ENCODE measurements at places on chromosomes 3 and 15.
A peak's percentile ranks its signal among the peaks of the same experiment; 100 is the strongest.

- DNase-seq: no peak
Measured at GRCh38 chr3:42714171-42714852, 11.7 kb upstream of the HHATL start.

DNA sequence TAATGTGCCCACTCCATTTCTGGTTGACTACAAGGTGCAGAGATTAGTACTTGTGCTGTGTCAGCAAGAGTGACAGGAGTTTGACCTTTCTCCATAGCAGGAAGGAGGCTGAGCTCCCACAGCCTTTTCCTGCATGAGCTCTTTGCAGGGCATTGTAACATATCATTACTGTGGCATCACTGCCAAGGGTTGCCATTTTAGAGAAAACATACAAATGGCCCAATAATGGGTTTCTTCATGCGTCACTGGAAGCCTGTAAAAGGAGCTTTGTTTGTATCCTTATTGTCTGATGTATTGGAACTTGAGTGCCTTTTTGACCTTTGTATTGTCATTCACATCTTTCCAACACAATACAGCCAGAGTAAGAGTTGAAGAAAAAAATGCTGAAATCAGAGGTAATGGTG is 323.0 kb upstream of the CDIN1 start:
- DNase-seq: no peak

DNA sequence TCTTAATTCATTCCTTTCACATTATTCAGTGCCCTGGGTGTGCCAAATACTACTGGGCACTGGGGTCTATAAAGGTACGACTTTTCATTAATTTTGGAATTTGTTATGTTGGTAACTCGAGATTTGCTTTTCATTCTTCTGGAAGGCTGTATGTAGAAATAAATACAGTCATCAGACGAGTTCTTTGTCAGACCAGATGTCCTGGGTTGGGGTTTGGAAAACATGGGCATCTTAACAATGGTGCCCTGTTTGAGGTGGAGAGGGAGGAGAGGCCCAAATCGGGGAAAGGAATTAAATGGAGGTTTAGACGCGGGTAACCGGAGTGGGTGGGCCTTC is 662 bp upstream of the GLCE start:
- DNase-seq: no peak

DNA sequence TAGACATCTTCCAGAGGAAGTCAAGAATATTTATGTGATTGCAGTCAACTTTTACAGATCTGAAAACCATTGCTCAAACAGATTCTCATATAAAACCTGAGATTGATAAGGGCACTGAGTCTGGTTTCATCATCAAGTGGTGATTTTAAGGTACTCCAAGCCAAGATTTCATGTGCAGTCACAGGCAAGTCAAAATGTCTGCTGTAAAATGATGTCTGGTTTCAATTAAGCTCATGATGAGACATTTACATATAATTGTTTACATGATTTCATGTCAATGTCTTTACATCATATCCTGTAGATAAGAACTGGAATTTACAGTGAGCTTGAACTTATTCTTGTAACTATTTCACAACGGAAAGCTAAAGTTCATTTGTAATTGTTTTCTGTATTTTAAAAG is 1215.5 kb downstream of the ROBO2 start:
- DNase-seq: no peak

DNA sequence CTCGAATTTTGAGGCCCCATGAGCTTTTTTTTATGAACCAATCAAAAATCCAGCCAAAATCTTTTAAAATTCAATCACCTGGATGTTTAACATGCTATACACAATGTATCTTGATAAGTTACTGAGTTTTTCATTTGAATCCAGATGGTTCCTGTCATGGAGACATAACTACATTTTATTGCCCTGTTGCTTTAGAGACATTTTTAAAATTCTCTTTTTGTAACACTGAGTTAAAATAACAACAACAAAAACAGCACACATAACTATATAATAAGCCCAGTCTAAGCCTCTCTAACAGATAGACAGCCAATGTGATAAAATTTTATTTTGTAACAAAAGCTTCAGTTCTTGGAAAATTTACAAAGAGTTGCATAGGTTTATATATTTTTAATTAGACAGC is 1.8 kb downstream of the PROK2 start:
- no peak for DNase-seq

- DNase-seq: peak; percentile 88
Measured at GRCh38 chr3:39288300-39288808, 8.5 kb upstream of the CX3CR1 start.

- DNase-seq: no peak
Measured at GRCh38 chr3:164929642-164930041, 148.7 kb downstream of the SI start.

DNA sequence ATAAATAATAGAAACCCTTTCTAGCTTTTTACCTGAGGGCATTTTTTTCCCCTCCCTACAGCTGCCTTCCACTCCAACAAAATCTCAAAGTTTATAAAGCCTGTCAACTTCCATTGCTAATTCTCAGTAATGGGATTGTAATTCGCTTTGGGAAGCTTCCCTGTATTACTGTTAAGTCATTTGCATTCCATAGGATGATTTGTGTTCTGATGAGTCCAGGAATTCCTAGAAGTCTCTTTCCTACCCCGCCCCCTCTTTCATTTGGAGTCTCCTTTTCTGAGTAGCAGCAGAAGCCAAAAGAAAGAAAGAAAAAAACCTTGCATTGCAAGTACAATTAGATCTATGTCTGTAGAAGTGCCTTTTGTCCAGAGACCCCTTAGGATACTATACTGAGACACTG is 1033.3 kb downstream of the IGSF11 start:
- no peak for DNase-seq

Measured in stimulated activated CD8-positive, alpha-beta memory T cell treated with anti-CD3 and anti-CD28 coated beads, Interleukin-4, amount 100 ng/mL, for 48 hours (primary cell).